NAMALWA (cell line): ENCODE measurements at places on chromosomes 7 and 10.
A peak's percentile ranks its signal among the peaks of the same experiment; 100 is the strongest.

- no peak for DNase-seq
Measured at GRCh38 chr10:62620491-62620890, 184.0 kb upstream of the ADO start.

DNA sequence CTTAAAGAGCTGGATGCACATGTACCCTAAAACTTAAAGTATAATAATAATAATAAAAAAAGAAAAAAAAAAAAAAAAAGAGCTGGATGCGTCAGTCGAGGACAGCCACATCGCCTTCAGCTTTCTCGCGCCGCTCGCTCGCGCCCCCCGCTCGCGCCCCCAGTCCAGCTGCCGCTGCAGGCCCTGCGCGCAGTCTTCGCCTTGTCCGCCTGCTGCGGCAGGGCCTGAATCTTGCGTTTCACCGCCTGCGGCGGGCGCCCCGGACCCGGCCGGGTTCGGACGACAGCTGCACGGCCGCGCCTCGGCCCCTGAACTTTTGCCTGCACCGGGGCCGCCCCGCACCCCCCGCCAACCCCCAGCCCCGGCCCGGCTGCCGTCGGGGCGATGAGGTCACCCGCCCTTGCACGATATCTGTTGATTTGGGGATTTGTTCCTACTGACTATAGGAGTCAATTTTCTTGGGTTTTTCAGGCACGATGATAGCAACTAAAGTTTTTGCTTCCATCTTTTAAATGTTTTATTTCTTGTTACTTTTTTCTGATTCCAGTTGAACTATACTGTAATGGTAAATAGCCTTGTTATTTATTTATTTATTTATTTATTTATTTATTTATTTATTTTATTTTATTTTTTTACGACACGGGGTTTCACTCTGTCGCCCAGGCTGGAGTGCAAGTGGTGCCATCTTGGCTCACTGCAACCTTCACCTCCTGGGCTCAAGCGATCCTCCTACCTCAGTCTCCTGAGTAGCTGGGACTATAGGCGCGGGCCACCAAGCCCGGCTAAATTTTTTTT lies 33.5 kb upstream of the CPN1 start:
- DNase-seq = no peak

DNA sequence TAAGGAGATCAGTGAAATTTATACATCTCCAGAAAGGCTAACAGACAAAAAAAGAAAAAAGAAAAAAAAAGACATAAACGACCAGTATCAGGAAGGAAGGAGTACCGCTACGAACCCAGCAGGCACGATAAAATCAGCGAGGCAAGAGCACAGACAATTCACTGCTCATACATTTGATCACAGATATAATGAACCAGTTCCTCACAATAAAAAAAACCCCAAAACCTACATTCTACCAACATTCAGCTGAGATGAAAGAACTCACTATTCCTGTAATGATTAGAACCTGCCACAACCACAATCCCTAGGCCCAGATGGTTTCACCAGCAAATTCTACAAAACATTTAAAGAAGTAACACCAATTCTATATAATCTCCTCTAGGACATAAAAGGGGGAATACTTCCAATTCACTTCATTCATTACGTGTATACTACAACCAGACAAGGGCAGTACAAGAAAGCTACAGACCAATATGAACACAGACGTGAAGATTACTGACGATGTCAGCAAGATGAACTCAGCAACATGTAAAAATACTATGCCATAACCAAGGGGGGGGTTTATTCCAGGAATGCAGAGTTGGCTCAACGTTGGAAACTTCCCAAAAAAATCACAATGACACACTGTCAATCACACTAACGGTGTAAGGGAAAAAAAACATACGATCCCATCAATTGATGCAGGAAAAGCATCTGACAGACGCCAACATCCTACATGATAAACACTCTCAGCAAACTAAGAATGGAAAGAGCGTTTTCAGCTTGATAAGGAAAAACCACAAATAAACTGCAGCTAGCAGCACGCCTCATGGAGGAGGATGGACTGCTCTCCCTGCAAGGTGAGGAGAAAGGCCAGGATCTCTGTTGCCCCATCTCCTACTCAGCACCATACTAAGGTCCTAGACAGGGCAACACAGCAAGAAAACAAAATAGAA lies 256.2 kb downstream of the ELFN1 start:
- DNase-seq = peak; percentile 62

- DNase-seq = no peak
Measured at GRCh38 chr10:122864194-122864592, 15.2 kb downstream of the FAM24B start.

- DNase-seq = no peak
Measured at GRCh38 chr7:90413185-90413528, 9.9 kb downstream of the CLDN12 start.

DNA sequence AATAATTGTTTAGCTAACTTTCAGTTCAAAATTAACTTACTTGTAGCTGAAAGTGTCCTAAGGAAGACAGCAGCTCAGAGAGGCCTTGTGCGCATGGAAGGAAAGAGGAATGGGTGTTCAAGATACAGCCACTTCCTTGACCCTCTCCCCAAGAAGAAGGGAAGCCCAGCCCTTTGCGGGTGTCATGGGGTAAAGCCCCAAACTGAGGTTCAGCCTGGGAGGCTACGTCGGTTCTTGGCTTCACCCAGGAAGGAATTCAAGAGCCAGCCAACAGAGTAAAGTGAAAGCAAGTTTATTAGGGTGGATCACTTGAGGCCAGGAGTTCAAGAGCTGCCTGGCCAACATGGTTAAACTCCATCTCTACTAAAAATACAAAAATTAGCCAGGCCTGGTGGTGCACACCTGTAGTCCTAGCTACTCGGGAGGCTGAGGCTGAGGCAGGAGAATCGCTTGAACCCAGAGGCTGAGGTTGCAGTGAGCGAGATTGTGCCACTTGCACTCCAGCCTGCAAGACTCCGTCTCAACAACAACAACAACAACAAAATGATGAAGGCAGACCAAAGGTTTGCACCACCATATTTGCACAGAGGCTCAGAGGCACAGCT lies 15.9 kb downstream of the GPRIN2 start:
- DNase-seq = no peak

GRCh38 chr10:5531558-5532306 lies 7.0 kb downstream of the CALML3 start:
- DNase-seq = no peak

- DNase-seq = no peak
Measured at GRCh38 chr7:129702316-129702715, 90.8 kb downstream of the NRF1 start.

DNA sequence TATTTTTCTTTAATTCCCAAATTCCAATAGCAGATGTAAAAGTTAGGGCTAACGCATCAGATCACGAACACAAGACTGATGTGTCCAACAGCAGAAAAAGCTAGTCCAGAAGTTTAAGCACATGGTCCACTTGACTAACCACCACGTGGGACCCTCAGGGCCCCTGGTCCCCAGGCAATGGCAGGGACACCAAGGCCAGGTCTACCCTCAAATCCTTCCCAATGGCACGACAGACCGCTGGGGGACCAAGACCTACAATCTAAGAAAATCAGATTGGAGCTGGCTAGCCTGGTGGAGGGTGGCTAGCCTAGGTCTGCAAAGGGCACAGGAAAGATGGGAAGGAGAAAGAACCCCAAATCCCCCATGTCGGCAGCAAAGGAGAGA lies 1.5 kb downstream of the GIGYF1 start:
- DNase-seq = no peak

DNA sequence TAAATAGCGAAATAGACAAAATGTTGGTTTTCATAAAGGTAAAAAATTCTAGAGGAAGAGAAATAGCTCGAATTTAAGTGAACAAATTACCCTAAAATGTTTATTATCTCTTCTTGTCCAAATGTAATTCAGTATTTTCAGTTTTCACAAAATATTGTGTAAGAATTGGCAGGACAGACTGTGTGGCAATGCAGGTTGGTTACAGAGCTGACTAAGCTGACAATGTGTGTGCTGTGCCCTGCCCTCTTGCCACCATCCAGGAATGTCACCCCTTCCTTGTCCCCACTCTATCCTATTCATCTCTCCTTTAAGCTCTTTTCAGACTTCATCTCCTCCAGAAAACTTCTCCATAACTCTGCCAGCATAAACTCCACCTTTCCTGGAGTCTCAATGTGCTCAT lies 46.1 kb downstream of the COL28A1 start:
- no peak for DNase-seq

GRCh38 chr10:19638182-19638895 lies 177.9 kb upstream of the PLXDC2 start:
- peak; percentile 4 for DNase-seq
